Endodermal cell (in vitro differentiated cells): ENCODE measurements at places on chromosomes 13 and 19. TPM values are rescaled to one million over a fixed set of nuclear protein-coding genes. Genes with fewer than 3 reads are reported as not detected.

The OVOL3 gene
- not detected in 2 replicates for total RNA-seq

The SLITRK1 gene
- total RNA-seq = 0.28 TPM in 1 of 3 replicates, not detected in the others

The ADPRHL1 gene
- 0.33 to 1.6 TPM (median 1.2 TPM) in 3 replicates for total RNA-seq

The CD22 gene
- not detected in 3 replicates for total RNA-seq

The RINL gene
- total RNA-seq = 6.2 to 6.7 TPM (median 6.4 TPM) in 3 replicates

The LMTK3 gene
- 14.2 to 14.6 TPM (median 14.5 TPM) in 3 replicates for total RNA-seq

The MEIOSIN gene
- total RNA-seq = not detected in 3 replicates

The FAM124A gene
- 31.4 to 52.5 TPM (median 49.7 TPM) in 3 replicates for total RNA-seq

The SLC10A2 gene
- not detected in 2 replicates for total RNA-seq

The PSG2 gene
- not detected in 2 replicates for total RNA-seq

The UPF3A gene
- 49.2 to 57.7 TPM (median 56.5 TPM) in 3 replicates for total RNA-seq
